ENCODE measurements at places on chromosomes 6 and 20.

DNA sequence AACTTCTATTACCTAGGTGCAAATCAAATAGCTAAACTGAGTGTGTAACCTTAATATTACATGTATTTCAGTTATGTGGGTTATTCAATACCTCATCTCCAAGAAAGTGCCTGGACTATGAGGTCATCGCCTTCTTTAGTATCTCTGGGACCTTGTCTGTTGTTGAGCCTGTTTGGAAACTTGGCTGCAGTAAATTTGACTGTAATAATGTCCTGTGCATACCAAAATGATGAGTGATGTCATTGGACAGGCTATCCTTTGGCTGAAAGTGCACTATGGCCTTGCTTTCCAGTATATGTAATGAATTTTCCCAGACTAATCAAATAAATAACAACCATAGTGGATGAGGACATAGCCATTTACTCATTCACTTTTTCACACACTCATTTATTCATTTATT is 455.1 kb downstream of the ADGRB3 start:
- DNase-seq: no peak

DNA sequence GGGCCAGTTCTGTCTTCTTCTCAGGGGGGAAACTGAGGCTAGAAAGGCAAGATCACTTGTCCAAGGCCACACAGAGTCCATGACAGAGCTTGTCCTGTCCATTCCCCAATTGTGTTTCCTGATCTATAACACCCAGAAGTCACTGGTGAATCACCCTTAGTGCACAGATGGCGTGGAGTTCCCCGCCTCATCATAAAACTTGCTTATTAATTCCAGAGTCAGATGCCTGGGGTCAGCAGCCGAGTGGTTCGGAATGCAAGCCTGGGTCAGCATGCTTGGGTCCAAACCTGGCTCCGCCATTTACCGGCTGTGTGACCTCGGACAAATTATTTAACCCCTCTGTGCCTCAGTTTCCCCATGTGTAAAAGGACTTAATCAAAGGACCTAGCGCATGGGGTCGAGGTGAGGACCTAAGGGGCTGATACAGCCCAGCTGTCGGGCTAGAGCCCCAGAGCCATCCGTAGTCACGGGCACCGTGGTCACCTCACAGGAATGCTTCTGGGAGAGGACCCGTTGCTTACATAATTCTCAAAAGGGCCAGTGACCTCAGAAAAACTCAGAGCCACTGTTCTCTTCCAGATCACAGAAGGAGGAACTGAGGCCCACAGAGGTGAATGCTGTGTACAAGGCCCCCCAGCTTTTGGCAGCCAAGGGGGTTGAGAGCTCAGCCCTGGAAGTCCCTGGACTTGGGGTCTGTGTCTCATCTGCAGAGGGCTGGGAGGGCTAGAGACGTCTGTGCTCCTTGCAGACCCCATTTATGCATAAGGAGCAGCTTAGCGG is 1.4 kb upstream of the ZBP1 start:
- no peak for DNase-seq

DNA sequence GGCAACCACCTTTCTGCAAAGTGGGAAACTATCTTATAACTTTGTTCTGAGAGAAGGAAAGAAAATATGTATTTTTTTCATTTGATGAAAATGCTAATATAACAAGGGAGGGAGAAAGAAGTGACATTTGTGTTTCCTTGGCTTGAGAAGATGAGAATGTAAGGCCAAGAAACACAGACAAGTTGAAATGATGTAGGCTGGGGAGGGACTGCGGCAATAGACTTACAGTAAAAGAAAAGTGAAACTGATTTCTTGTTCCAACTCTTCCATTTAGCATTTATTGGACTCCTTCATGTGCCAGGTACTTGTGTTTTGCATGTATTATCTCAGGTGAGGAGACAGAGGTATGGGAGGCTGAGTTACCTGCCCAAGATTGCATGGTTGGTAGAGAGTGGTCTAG is 130.9 kb downstream of the CARMIL1 start:
- no peak for DNase-seq

DNA sequence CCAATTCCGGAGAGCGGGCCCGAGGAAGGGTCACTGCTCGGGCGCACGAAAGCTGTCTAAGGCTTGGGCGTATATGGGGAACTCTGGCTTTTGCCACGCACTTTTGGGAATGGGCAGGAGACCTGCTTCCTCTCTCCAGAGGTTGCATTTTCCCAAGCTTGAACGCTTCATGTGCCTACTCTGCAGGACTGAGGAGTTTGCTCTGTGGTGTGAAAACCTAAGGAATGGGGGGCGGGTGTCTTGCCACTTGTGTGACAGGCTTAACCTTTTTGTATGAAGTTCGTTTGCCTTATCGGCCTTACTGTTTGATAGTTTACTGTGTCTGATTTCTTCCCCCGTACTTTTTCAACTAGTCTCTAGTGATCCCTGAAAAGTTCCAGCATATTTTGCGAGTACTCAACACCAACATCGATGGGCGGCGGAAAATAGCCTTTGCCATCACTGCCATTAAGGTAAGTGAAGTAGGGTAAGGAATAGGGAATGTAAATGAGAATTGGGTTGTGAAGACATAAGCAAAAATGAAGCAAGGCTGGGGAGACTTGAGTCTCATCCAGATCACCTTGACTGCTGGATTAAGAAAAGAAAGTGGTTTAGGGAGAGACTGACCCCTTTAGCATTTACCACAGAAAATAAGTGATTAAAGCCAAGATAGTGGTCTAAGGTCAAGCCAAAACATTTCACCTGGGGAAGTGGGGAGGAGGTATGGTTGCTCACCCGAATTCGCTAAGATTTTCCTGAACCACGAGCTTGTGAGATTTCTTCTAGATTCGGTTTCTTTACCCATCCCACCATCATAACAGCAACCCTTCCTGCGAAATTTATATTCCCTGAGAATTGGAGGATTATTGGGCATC is 627 bp downstream of the RPS18 start:
- DNase-seq: no peak

DNA sequence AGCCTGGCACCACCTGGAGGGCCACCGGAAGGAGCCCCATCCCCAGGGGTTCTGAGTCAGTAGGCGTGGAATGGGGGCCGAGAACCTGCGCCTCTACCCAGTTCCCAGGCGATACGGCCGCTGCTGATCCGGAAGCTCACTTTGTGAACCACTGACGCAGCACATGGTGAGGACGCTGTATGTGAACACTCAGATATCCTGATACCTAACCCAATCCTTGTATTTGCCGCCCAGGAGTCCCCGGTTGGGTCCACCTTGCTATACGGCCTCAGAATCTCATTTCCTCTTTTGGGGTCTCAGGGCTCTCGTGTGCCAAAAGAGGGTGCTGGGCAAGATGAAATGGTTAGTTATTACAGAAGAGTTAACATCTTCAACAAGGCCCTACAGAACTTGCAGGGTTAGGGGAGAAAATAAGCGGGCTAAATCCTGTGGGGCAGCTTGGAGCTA is 604 bp upstream of the RAB5IF start:
- peak; percentile 74 for DNase-seq

- DNase-seq: no peak
Measured at GRCh38 chr6:3707024-3707423, 44.5 kb downstream of the PXDC1 start.

GRCh38 chr6:45441851-45442453 is 64.2 kb upstream of the SUPT3H start:
- DNase-seq: no peak

DNA sequence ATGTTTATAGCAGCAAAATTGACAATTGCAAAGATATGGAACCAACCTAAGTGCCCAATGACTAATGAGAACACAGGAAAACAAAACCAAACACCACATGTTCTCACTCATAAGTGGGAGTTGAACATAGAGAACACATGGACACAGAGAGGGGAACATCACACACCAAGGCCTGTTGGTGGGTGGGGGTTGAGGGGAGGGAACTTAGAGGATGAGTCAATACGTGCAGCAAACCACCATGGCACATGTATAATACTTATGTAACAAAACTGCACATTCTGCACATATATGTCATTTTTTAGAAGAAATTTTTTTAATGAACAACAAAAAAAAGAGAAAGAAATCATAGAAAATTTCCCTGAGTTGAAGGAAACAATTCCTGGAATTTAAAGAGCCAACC is 3.9 kb downstream of the EPM2A start:
- no peak for DNase-seq

GRCh38 chr6:53109612-53110011 is 39.0 kb downstream of the GCM1 start:
- DNase-seq: no peak

GRCh38 chr6:44452725-44453124 is 65.2 kb downstream of the CDC5L start:
- no peak for DNase-seq

GRCh38 chr6:17381424-17382147 is 11.8 kb upstream of the CAP2 start:
- DNase-seq: no peak
